ENCODE measurements at places on chromosomes 7 and 10. TPM values are rescaled to one million over a fixed set of nuclear protein-coding genes. Genes with fewer than 3 reads are reported as not detected.

DNA sequence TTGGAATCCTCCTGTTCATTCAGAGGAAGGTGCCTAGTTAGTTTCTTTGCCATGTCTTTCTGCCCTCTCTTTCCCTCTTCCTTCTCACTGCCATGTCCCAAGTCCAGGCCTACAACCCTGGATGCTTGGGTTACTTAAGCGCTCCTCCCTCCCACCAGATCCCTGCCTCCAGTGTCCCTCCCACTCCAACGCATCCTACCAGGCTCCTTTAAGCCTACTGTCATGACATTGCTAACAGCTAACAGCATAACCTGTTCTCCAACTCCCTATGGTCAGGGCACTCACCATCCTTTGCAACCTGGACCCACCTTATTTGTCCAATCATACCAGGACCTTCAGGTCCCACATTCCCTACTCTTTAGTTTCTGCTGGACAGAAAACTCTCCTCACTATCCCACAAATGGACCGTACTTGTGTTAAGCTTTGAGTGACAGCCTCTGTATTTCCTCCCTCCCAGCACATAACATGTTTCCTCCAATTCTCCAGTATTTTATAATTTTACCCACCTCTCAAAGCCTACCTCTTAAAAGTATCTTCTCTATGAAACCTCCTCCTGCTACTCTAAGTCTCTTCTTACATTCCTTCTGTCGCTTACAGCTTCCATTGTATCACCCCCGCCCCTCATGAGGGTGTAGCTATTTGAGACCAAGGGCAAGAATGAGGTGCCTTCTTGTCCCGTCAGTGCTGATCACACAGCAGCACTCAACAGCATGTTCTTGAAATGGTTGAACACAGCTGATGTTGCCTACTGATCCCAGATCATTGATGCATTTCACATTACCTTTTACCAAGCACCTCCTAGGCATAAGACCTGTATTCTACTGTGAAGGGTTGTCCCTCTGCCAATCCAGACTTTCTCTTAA, 1.7 kb downstream of the BLNK start:
- DNase-seq, result no peak

GRCh38 chr7:55343860-55344606, 21.1 kb upstream of the LANCL2 start:
- DNase-seq, result no peak

DNA sequence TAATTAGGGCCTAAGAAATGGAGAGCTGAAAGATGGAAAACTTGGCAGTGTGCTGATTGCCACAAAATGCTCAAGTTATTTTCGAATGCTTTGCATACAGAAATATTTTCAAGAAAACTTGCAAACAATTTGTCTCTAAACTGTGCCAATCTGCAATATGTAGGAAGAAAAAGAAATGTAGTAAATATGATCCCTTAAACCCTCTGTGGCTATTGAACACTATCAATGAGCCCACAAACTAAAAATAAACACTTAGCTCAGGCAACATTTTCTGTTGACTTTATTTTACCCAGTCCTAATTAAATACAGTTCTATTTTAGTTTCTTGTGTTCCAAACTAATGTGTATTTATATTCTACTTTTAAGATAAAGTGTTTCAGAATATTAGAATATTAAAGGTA, 342.1 kb downstream of the SEMA3D start:
- DNase-seq, result no peak

- DNase-seq, result no peak
These were observed 51.3 kb upstream of the WIPF3 start for GRCh38 chr7:29754874-29755490.

DNA sequence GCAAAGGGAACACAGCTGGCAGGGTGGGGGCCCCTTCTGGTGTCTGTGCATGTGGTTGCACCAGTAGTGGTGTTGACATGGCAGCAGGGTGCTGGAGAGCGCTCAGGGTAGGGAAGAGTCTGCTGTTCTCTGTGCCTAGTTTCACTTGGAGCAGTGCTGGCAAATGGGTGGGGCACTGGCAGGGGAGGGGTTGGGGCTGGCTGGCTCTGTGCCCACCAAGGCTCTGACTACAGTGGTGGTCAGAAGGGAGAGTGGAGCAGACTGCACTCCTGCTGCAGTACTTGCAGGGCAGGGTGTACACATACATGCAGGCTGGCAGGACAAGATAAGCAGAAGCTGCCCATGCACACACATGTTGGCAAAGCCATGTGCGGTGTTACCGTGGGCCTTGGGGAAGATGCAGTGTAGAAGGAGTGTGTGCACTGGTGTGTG, 18.2 kb downstream of the FAM25A start:
- no peak for DNase-seq

- DNase-seq, result no peak
These were observed 14.2 kb downstream of the SNX8 start for GRCh38 chr7:2299870-2300512.

GRCh38 chr7:143210541-143210940, 11.3 kb upstream of the TAS2R40 start:
- no peak for DNase-seq

GRCh38 chr7:123658023-123658422, 2.4 kb downstream of the LMOD2 start:
- DNase-seq, result no peak

DNA sequence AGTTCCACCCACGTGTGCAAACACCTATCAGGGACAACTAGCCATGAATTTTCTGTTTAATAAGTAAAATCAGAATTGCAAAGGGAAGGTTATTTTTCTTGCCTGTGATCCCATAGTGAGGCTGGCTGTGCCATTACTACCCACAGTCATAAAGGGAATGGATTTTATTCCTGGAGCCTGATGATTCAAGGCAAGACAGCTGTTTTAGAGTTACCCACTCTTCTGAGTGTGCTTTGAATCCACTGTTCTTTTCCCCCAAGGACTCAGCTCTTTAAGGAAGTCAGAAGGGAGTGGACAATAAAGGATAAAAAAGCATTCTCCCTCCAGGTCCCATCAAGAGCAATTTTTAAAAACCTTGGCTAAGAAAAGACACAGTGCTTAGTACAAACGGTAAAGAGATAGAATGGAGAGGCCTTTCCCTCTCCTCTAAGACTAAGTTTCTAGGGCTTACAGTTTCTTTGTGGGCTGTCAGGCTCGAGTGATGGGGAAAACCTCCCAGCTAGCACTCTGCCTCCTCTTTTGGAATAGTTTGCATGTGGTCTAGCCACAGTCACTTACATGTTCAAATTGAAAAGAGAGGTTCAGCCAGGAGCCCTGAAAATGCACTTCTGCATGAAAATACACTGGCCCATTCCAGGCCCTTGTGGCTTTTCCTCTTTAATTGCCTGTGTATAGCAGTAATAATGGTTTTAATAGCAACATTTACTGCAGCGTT, 5.1 kb upstream of the LRRC4 start:
- no peak for DNase-seq

- no peak for DNase-seq
These were observed 171.4 kb downstream of the PTN start for GRCh38 chr7:137172105-137172590.

GRCh38 chr7:1045069-1046063, 1.0 kb downstream of the GPR146 start:
- no peak for DNase-seq

GRCh38 chr7:106774768-106775551, 90.1 kb upstream of the PIK3CG start:
- DNase-seq, result no peak

GRCh38 chr10:32333849-32334248, 13.1 kb downstream of the EPC1 start:
- no peak for DNase-seq

- peak; percentile 36 for DNase-seq
These were observed 2.5 kb upstream of the KPNA7 start for GRCh38 chr7:99210265-99210970.

- DNase-seq, result no peak
These were observed 11.8 kb downstream of the CUTC start for GRCh38 chr10:99743841-99744240.

- no peak for DNase-seq
These were observed 19.6 kb downstream of the SRI start for GRCh38 chr7:88200261-88200660.

DNA sequence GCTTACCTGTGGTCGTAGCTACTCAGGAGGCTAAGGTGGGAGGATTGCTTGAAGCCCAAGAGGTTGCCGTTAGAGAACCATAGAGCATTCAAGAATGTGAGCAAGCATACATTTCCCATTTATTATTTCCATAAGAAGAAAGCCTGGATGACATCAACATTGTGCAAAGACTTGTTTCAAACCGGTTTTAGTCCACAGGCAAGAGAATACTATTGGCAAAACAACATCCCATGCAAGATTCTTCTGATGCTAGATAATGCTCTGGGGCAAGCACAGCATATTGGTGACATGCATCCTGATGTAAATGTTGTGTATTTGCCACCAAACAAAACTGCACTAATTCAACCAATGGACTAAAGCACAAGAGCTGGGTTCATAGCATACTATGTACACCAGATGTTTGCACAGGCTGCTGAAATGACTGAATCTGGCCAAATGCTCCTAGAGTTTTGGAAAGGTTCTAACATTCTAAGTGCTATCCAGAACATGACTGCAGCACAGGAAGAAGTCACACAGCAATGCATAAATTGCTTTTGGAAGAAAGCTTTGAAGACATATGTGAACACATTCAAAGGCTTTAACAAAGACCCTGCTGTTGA, 42.6 kb downstream of the OTUD1 start:
- no peak for DNase-seq

- DNase-seq, result no peak
These were observed 5.1 kb upstream of the LRRC27 start for GRCh38 chr10:132326925-132327324.

- DNase-seq, result no peak
These were observed 9.2 kb upstream of the DDIT4 start for GRCh38 chr10:72264536-72264935.

- no peak for DNase-seq
These were observed 763.3 kb downstream of the MAGI2 start for GRCh38 chr7:78690174-78690573.

GRCh38 chr7:101436221-101436735, 73.6 kb downstream of the COL26A1 start:
- no peak for DNase-seq

DNA sequence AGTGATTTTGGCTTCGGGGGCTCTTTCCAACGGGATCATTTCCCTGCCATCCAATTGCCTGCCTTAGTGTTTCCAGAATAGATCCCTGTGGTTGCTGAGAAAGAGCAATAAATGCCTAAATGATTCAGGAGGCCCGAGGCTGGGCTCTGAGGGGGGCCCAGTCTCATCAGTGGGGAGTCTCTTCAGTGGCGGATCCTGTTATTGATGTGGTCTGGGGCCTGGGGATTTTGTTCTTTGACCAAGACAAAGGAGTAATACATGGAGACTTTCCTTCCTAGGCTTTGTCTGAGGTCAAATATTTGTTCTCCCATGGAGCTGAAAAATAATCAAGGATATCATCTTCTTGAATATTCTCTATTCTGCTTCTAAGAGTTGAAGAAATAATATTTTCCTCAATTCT, 40.8 kb downstream of the TAS2R41 start:
- DNase-seq, result no peak

GRCh38 chr7:86846494-86847190, 202.9 kb downstream of the GRM3 start:
- DNase-seq, result peak; percentile 79

DNA sequence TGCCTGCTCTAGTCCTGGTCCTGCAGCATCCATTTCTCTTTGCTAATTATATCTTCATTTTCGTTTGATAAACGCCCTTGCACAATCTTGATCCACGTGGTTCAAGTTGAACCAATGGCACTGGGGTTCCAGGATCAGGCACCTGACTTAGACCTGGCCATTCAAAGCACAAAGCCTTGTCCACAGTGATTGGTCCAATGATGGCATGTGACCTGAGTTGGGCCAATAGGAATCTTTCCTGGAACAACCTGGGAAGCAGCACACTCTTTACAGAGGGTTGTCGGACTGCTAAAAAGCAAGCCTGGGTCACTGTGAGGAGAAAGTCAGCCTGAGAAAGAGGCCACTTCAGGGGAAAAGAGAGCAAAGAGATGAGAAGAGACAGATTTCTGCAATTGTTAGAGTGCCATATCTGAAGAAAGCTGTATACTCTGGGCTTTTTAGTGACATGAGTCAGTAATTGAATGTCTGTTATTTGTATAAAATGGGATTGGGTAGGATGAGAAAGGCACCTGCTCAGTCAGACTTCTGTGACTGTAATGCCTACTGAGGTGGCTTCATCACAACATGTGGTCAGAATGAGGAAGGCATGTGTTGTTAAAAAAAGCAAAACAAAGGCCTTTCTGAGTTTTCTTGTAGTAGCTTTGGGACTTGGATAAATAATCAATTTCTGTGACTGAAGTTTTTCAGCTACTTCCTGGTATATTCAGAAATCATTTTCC, 4.4 kb upstream of the STEAP4 start:
- no peak for DNase-seq

DNA sequence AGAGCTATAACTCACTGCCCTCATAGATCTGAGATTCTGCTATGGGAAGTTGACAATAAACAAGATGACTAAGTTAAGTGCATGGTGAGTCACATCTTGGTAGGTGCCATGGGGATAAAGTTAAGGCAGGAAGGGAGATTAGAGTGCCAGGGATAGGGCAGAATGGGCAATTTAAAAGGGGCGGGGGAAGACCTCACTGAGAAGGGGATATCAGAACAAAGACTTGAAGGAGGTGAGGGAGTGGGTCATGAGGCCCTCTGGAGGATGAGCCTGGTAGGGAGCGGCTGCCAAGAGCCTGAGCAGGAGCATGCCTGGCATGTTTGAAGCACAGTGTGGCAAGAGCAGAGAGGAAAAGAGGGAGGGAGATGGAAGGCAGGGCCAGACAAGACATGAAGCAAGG, 34.8 kb upstream of the INMT start:
- no peak for DNase-seq

DNA sequence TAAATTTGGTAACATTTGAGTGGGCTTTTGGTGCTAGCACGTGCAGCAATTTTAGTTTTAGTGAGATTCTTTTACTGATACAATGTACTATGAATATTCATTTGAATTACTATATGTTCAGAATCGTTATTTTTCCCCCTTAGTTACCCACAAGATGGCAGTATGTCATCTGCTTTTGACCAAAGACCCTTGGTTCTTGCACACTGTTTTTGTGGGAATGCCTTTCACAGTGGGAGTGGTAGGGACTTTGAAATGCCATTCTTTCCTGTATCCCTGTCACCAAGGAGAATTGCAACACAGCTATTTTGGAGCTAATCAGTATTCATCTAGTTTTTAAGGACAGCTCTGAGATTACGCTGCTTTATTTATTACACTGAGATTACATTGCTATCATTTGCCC, 40.6 kb downstream of the SEC23IP start:
- no peak for DNase-seq

The MYOF gene
- 99.3 TPM for total RNA-seq

The TBXAS1 gene
- 40.9 TPM for total RNA-seq

The STK31 gene
- total RNA-seq, result 1.0 TPM

The HPSE2 gene
- 12.4 TPM for total RNA-seq

The DOCK4 gene
- total RNA-seq, result 26.1 TPM

The CALN1 gene
- total RNA-seq, result 4.4 TPM

The PALD1 gene
- total RNA-seq, result 15.5 TPM

The SRGN gene
- 91.4 TPM for total RNA-seq

The CTAGE6 gene
- 0.60 TPM for total RNA-seq

The MRLN gene
- not detected for total RNA-seq

The AGBL3 gene
- total RNA-seq, result 4.1 TPM

The SRRM3 gene
- 1.6 TPM for total RNA-seq

The MBLAC1 gene
- 4.3 TPM for total RNA-seq

The FBXO24 gene
- total RNA-seq, result 1.6 TPM

The ATP6V0A4 gene
- total RNA-seq, result not detected

The SLC26A3 gene
- 856 TPM for total RNA-seq

The PLXDC2 gene
- 92.0 TPM for total RNA-seq

Data from mucosa of gallbladder (tissue), 1 donor.